Colonic mucosa (tissue), 4 donors: ENCODE measurements at places on chromosomes 5 and 9. TPM values are rescaled to one million over a fixed set of nuclear protein-coding genes. Genes with fewer than 3 reads are reported as not detected.

DNA sequence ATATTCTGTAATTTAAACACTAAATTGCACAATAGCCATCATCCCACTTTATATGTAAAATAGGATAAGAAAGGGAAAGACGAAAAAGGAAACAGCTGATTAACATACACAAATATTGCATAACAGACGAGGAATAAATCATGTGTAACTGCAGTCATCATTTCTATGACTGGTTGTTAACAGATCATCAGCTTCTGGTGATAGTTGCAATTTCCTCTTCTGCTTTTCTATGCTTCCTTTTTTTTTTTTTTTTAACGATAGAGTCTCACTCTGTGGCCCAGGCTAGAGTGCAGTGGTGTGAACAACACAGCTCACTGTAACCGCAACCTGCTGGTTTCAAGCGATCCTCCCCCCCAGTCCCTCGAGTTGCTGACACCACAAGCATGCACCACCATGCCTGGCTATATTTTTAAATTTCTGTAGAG lies 22.5 kb upstream of the JAKMIP2 start:
- H3K27ac ChIP-seq: no peak overlapping the region
- H3K36me3 ChIP-seq: no peaks in the 10 kb centered on the region
- H3K4me3 ChIP-seq: no peak overlapping the region
- no peaks in the 10 kb centered on the region for H3K4me1 ChIP-seq
- no peaks in the 10 kb centered on the region for H3K27me3 ChIP-seq

DNA sequence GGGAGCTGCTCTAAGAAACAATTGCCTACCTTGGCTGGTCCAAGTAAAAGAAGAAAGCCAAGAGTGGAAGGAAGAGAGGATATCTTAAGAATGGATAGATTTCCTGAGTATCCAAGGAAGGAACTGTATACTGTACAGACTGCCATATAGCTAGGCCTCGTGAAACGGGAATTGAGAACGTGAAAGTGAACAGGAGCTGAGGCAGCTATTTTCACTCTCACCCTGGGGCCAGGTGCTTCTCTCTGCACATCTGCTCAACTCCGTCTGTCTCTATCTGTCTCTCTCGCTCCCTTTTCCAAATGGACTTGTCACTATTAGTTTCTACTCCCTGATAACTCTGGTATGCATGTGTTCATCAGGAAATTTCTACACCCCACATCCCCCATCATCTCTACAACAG lies 35.9 kb upstream of the TESK1 start:
- no peaks in the 10 kb centered on the region for H3K36me3 ChIP-seq
- no peaks in the 10 kb centered on the region for H3K4me1 ChIP-seq
- DNase-seq: no peak
- no peak overlapping the region for H3K4me3 ChIP-seq
- no peaks in the 10 kb centered on the region for H3K27me3 ChIP-seq

DNA sequence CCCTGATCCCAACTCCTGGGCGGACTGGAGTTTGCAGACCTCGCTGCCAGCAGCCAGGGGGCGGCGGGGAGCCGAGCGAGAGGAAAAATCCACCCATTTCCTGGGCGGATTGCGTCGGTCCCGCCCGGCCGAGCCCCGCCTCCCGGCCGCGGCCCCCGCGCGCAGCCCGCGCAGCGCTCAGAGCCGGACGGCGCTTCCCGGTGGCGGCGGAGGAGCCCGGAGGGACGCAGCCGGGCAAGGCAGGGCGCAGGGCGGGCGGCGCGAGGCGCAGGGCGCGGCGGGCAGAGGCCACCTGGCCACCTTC lies at the start of gene OLFM1:
OLFM1 (plus strand) TSS at position 180 of the 304 bp plus-strand sequence. CDS start 322 bp downstream, outside the sequence.
- DNase-seq: peak; percentile 76
- H3K27ac ChIP-seq: no peak within 1 kb of the TSS
- no peaks in the 10 kb centered on the region for H3K36me3 ChIP-seq
- H3K27me3 ChIP-seq: peaks cover 20% of the 10 kb centered on the region

- no peak overlapping the region for H3K27ac ChIP-seq
- no peak for DNase-seq
- no peaks in the 10 kb centered on the region for H3K4me1 ChIP-seq
Measured at GRCh38 chr9:14485366-14485765, 171.4 kb upstream of the NFIB start.

CDKN2B gene
- 57.0 TPM for total RNA-seq

ARL14EPL gene
- total RNA-seq: not detected

ZNF169 gene
- 10.0 TPM for total RNA-seq

PCDHA7 gene
- total RNA-seq: 0.11 TPM

RASGRF2 gene
- 2.8 TPM for total RNA-seq
